ENCODE measurements at places on chromosomes 12 and 14.

DNA sequence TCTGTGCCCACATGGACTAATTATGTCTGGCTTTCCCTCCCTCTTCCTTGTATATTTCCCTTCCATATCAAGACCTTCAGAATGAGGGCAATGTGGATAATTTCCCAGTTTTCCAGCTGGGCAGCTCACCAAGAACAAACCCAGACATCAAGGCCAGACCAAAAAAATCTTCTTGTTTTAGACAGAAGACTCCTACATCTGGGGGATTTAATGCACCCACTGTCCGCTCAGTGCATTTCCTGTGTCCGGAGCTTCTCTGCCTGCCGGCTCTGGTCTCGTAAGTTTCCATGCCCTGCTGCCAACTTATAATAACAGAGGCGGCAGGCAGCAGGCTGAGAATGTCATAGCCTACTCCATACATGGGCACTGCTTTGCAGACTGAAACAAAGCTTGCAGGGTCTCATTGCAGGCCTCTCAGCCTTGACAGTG lies 207.2 kb upstream of the BCL2L14 start:
- DNase-seq = no peak

DNA sequence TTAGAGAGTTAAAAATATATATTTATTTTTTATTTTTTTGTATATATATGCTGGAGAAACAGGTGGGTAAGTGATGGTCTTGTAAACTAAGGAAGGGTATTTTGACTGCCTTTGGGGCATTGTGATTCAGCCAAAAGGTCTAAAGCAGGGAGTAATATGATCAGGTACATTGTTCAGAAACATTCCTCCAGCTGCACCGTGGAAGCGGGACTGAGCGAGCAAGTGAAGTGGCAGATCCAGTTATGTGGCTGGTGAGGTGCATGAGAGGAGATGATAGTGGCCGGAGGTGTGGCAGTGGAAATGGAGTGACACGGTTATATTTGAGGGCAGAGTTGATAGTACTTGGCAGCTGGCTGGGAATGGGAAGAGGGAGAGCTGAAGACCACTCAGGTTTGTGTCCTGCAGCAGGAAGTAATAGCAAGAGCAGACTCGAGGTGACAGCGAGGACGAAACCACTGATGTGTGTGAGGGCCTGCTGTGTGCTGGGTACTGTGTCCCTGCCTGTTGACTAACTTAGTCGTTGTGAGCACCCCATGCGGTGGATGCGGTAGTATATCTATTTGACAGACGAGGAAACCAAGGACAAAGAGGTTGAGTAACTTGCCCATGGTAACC lies 39.2 kb downstream of the EID3 start:
- DNase-seq = no peak

DNA sequence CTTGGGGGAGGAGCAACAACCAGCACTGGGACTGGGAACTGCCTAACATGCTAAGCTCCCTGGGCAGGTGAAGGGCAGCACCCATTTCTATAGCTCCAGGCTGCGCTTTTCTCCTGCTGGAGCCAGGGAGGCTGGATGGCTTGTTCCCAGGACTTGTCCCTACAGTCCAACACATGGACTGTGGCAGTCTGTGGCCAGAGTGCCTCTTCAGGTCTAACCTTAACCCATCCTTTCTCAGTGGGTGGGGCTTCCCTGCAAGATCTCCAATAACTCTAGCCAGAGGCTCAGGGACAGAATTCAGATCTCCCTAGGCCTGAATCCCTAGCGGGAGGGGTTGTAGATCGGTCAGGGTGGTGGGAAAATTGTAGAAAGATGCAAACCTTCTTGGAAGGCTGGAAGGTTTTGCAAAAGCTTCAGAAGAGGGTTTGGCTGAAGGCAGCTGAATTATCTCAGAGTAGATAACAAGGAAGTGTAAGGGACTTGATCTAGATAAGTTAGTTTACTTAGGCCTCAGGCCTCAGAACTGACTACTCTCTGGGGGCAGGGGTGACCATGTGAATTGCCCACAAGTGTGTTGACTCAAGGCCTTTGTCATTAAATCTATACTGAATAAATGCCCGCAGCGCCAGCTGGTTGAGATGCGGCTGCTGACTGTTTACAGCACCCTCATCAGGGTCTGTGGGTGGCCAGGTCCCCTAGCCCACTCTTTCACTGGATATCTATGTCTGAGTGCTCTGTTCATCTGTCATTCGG lies 60.7 kb downstream of the SSPN start:
- DNase-seq = no peak

- DNase-seq = peak; percentile 70
These were observed 21.7 kb downstream of the GNS start for GRCh38 chr12:64737539-64737938.

- DNase-seq = no peak
These were observed 3.8 kb upstream of the ZNF740 start for GRCh38 chr12:53176750-53177149.

DNA sequence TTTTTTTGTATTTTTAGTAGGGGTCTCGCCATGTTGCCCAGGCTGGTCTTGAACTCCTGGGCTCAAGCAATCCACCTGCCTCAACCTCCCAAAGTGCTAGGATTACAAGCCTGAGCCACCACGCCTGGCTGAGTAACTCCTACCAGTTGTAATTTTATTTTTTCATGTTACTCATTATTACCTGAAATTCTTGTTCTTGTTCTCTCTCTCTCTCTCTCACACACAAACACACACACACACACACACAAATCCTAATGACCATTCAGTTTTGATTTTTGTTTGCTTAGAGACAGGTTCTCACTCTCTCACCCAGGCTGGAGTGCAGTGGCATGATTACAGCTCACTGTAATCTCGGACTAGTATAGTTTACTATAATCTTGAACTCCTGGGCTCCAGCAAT lies 30.2 kb downstream of the DNAL1 start:
- DNase-seq = no peak

- no peak for DNase-seq
These were observed 170.0 kb downstream of the KLHL28 start for GRCh38 chr14:44791730-44792129.

DNA sequence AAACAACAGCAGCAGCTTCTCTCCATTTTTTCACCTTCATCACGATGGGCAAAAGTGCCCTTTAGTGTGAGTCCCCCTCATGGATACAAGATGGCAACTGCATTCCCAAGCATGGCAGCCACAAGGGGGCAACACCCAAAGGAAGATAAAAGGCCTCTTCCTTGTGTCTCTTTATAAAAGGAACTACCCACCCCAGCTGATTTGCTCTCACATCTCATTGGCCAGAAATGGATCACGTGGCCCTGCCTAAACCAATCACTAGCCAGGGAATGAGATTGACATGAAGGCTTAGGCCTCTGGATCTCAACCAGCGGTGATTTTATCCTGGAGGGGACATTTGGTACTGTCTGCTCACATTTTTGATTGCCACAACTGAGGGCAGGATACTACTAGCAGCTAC lies 21.9 kb upstream of the IFT81 start:
- no peak for DNase-seq

GRCh38 chr14:79690960-79691359 lies 520.3 kb downstream of the DIO2 start:
- no peak for DNase-seq

DNA sequence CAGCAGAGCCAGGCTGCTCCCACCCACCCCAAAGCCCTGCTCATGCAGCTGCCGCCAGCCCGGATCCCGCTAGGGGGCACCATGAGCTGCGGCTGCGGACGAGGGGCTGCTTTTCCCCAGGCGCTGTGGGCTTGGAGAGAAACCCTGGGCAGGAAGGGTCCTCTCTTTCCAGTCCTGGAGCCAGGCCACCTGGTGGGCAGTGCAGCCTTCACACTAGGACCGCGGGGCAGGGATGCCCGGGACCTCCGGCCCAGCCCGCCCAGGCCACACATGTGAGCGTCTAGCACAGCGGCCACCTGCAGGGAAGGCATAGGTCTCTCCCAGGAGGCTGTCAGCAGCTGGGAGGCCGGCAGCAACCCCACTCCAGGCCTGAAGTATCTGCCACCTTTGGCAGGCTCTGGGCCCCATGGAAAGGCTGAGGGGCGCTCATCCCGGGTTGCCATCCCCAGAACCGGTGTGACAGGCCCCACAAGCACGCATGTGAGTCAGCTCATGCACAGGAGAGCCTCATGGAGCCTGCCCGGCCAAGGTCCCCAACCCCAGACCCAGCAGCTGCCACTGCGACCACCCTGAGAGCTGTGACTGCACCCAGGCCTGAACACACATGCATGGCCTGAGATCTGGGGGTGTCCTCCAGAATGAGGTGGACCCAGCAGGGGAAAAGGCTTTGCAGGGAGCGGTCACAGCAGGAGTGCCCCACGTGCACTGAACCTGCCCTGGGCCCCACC lies 280.0 kb upstream of the RTL1 start:
- DNase-seq = peak; percentile 20

DNA sequence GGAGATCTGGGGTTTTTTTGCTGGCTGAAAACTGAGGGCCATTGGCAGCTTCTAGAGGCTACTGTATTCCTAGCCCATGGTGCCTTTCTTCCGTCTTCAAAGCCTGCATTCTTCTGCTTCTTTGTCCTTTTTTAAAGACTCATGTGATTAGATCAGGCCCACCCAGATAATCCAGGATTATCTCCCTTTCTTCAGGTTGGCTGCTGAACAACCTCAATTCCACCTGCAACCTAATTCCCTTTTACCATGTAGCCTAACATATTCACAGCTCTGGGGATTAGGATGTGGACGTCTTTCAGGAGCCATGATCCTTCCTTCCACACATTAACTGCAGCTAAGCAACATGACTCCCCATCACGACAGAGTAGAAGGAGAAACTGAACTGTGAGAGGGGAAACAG lies 985.5 kb downstream of the DIO2 start:
- DNase-seq = no peak

All from NCI-H510A treated with DMSO at 0.1 percent for 48 hours (cell line).